Activated T-cell treated with anti-CD3 and anti-CD28 coated beads for 24 hours (primary cell): ENCODE measurements at places on chromosomes 1 and 21.

- DNase-seq = no peak
Measured at GRCh38 chr1:180982422-180982821, 40.2 kb downstream of the STX6 start.

DNA sequence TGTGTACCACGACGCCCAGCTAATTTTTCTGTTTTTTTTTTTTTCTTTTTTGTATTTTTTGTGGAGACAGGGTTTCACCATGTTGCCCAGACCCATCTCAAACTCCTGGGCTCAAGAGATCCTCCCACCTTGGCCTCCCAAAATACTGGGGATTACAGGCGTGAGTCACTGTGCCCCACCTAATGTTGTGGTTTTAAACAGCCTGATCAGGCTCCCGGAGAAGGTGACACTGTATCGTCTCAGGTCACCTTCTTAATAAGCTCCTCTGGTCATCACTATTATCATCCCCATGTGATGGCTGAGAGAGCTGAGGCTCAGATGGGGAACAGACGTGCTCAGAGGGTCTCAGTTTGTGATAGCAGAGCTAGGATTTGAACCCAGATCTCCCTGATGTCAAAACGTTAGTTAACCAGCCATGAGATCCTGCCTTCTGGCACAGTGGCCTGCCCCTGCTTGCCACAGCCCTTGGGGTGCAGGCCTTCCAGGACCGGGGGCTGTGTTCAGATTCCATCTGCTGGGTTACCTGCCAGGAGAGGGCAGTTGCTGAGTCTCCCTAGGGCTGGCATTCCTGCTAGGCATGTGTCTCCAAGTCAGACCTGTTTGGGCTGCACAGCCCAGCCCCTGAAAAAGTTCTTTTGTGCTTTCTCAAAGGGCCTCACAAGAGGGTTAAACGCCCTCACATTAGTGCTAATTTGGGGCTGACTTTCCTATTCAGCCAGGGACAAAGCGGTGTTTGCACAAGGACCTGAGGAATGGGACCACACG lies 32.7 kb upstream of the GRHL3 start:
- no peak for DNase-seq

GRCh38 chr21:28431022-28431421 lies 561.7 kb downstream of the LTN1 start:
- no peak for DNase-seq

- DNase-seq = no peak
Measured at GRCh38 chr1:9996624-9997582, at the start of gene RBP7. Gene RBP7, plus strand, starts transcription at chr1:9997228. Its CDS starts 31 bp downstream, at chr1:9997259.

DNA sequence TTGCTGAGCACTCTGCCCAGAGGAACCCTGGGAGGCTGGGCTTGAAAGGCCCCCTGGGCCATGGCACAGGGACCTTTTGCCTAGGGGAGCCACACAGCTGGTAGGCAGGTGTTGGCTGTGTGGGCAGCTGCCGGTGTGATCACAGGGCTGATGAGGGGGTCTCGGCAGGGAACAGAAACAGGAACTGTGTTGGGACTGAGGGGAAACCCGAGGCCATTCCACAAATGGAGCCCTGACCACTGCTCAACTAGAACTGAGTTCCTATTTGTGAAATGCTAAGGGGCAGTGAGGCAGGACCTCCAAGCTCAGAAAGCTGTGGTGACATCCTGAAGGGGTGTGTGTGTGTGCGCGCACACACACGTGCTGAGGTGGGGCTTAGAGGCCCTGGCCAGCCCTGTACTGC lies 6.4 kb upstream of the THEM5 start:
- DNase-seq = no peak

GRCh38 chr1:215844266-215844665 lies 277.2 kb downstream of the KCTD3 start:
- no peak for DNase-seq

DNA sequence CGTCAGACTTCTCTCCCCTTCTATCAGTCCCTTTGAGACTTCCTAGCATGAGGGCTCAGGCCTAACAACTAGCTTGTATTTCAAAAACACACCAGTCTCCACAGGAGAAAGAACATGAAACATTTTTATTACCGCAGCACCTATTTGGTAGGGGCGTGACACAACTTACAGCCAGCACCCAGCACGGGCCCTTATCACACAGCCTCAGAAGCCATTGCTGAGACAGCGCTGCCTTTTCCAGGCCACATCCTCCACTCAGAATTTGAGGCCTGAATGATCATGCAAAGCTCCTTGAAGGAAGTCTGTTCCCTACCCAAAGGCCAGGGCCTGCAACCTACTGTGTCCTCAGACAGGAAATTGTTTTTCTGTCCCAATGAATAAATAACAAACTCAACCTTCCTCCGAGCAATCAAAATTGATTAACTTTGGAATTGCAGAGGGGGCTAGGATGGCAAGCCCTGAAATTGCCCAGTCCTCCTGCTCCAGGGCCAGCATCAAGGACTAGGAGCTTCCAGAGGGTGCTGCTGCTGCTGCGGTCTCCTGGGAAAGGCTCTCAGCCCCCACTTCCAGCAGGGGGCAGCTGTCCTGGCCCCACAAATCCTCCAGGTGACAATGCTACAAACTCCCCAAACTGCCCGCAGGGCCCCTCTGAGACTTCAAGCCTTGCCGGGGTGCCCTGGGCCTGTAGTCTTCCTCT lies 94.3 kb upstream of the GALNT2 start:
- no peak for DNase-seq

GRCh38 chr1:231734417-231734816 lies 107.8 kb downstream of the DISC1 start:
- no peak for DNase-seq

DNA sequence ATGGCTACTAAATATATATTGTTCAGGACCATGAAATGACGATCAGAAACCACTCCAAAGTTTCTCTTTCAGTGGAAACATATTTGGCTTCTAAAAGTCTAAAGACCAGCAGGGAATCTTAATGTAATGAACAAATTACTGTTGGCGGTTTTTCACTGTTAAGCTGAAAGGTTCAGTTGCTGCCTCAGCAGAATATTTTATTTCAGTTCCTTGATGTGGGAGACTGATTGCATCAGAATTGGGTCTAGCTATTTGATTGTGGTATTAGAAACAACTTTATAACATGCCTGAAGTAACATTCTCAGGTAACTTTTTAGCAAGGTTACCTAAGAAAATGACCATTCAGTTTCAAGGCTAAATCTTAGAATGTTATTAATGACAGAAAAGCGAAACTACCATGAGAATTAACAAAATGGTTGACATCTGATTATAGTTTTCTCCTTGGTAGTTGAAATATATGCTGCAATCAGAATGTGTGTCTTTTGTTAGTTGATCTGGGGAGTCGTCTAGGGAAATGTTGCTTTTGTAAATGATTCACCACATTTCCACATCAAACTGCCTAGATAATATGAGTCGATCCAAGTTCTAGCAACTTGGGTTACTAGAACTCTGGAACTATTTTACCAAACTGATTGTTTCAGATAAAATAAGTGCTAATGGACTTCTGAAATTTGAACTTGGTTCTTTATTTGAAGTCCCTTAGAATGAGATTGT lies 200.4 kb downstream of the HMCN1 start:
- DNase-seq = no peak

DNA sequence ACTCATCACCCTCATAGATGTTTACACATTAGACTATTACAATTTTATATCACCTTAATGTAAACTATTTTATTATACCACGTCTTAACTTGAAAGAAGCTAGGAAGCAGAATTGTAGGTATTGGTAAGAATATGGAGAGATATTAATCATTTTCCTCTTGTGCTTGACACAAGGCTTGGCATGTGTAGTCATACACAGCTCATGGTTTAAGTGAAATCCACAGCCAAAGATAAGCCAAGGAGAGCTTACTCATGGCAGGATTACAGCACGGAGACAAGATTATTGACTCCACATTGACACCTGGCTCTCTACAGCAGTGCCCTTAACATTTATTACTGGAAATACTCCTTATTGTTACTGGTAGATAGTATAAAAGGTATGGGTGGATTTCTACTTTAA lies 68.4 kb upstream of the ADGRL4 start:
- no peak for DNase-seq

DNA sequence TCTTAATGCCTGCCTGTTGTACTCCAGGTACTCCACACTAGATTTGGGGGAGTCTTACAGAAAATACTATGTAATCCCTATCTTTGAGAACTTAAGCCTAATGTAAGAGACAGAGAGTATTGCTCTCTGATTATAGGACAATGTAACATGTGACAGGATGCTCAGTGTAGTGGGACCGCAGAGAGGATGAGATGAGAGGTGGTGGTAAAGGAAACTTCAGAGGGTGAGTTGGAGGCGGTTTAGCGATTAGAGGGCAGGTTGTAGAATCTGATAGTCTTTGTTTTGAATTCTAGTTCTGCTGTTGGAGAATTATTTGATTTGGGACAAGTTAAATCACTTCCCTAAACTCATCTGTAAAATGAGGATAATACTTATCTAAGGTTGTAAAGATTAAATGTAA lies 5.4 kb downstream of the SOAT1 start:
- peak; percentile 29 for DNase-seq

GRCh38 chr21:18630446-18630845 lies 226.9 kb upstream of the TMPRSS15 start:
- no peak for DNase-seq

GRCh38 chr1:98323906-98324358 lies 337.6 kb upstream of the SNX7 start:
- DNase-seq = no peak

DNA sequence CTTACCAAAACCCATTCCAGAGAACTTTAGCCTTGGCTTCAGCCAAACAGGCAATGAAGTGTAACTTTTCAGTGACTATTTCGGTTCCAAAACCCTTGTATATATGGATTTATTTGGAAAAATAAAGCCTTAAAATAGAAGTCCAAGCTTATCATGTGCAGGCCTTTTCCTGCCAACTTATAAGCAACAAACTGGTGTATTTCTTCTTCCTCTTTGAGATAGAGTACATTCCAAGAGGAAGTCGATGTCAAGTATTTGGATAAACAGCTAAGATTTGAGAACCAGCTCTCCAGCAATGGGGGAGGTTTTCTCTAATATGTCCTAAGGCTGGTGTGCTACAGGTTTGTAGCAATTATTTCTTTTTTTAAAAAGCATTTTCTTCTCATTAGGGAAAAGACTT lies 407.8 kb downstream of the DUSP10 start:
- DNase-seq = no peak
